ENCODE measurements at places on chromosomes 6 and 20.

DNA sequence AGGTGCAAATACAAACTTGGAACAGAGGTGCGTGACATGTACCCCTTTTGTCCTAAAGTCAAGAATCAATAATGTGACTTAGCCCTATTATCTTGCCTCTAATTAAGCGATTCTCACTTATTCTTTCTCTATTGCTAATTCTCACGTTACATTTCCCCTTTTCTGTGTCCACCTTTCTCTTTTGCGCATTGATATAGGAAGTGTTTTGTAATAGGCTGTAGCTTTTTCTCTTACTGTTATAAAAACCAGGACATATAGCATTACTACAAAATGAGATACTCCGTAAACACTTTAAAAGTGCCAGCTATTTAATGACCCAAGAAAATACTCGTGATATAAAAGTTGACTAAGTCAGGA lies 669 bp upstream of the TMEM30A start:
- no peak for DNase-seq

- DNase-seq = no peak
Measured at GRCh38 chr6:139650941-139651340, 276.5 kb upstream of the CITED2 start.

DNA sequence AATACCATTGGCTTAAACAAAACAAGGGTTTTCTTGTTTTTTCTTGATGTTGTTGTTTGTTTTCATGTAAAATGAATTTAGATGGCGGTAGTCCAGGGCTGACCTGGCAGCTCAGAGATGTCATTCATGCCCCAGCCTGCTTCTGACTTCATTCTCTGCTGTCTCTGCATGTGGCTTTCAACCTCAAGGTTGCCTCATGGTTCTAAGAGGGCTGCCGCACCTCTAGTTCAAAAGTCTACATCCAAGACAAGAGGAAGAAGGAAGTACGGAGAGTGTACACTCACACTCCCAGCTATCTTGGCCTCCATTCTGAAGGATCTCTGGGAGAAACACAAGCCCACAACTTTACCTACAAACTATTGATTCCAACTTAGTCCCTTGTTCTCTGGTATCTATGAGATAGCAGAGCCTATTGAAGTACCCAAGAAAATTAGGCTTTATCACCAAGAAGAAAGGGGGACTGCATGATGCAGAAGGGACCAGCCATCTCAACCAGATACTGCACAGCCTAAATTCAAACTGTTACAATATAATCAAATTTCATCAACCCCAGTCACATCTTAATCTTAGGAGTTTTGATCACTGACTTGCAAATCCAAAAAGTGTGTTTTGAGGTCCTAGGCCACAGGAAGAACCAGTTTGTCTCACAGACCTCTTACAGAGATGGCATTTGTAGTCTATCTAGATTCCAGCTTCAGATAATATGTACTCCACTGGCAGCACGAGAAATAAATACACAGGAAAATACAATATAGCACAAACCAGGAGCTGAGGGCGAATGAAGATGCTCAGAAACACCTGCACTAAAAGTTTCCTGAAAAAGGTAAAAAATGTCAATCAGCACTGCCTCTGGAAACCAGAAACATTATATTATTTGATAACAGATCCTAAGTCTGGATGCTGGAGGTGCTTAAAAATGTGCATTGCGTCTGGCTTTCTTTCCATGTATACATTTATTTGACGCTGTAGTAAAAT lies 866 bp upstream of the BTN3A3 start:
- DNase-seq = no peak

DNA sequence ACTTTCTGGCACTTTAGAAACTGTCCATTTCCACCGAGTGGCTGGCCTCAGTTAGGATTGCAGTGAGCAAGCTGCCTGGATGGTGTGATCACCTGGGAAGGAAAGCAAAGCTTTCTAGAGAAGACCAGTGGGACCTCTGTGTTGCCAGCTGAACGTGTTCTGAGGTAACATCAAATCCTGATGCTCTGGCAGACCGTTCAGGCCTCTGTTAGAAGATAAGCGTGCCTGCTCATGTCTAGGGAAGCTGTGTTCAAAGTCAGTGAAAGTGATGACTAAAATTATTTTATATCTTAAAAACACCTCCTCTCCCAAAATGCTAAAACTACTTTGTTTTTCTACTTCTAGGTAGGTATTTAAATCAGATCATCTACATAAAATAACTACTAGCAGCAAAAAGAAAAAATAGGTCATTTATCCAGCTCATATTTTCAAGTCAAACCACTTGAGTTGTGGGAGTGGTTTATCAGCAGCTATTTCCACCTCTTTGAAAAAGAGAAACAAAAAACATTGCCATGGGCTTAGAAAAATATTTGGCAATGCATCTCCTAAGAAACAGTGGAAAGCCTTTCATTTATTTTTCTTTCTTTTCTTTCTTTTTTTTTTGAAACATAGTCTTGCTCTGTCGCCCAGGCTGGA lies 54.8 kb downstream of the CEP43 start:
- no peak for DNase-seq

- peak; percentile 76 for DNase-seq
Measured at GRCh38 chr6:72622094-72622940, 453 bp downstream of the KCNQ5 start.

DNA sequence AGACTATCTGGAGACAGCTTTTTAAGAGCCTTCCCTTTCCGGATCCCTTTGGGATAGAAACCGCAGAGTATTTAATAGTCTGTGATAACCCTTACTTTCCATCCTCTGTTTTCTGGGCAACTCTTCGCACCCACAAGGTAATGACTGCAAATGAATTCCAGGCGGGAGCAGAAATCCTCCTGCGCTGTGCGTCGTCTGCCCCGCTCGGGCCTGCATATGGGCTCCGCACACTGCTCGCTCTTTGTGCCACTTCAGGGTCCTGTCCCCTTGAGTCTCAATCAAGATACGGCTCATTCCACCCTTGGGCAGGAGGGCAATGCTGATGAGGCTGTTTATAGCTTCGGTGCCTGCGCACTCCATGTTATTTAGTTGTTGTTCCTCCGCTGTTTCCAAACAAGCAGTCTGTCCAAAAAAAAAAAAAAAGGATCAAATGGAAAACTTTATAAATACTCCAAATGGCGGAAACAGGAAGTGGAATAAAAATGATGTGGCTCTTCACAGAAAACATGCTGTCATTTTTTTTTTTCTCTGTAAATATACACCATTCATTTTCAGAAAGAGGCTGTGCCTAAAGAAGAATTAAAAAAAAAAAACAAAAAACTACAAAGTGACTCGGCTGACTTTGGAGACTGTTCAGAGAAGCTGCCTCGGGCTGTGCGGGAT lies 169.6 kb upstream of the GMDS start:
- DNase-seq = no peak

GRCh38 chr6:155354167-155354566 lies 39.9 kb upstream of the TFB1M start:
- DNase-seq = no peak

GRCh38 chr6:135322427-135323201 lies 141.5 kb downstream of the MYB start:
- no peak for DNase-seq

- no peak for DNase-seq
Measured at GRCh38 chr6:136155191-136155590, 94.9 kb downstream of the MTFR2 start.

DNA sequence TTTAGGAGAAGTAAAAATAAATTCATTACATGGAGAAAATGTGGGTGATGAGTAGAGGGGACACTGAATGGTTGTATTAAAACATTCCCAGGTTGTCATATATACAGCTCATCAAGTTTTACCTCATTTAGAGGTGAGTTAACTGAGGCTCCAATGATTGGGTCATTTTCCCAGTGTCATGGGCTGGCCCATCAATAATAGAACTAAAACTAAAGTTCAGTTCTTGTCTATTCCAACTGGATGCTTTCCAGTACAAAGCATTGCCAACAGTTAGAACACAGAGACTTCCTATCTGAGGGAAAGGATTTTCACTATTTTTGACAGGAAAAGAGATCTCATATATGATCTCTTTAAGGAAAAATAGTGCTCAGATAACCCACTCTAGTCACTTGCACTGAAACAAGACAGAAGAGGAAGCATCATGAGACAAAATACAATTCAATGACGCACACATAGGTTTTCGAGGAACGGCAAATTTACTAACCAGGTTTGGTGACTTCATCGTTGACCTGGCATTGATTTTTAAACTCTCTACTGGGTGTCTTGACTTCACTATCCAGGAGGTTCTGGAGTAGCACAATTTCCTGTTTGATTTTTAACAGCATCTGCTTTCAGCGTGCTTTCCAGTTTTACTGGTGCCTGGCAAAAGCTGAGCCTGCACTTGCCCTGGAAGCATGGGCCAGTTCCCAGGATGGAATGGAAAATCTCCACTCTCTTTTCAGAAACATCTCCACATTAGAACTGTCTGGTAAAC lies 195.5 kb upstream of the FBXL4 start:
- DNase-seq = no peak

DNA sequence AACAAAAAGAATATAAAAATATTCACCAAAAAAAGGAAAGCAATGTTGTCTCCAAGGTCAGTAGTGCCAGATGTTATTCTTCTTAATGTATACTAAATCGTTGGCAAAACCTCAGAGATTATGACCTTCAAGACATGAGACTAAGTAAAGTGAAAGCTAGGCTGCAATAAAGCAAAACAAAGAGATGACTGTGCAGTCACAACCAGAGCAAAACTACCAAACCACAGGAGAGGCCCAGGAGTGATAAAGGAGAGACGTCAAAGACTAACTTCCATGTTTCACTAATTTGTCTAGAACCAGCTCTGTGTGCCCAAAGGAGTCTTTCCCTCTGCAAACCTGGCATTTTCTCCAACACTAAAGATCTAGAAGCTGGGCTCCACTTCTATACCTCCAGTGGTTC lies 155.9 kb upstream of the POU3F2 start:
- DNase-seq = no peak

DNA sequence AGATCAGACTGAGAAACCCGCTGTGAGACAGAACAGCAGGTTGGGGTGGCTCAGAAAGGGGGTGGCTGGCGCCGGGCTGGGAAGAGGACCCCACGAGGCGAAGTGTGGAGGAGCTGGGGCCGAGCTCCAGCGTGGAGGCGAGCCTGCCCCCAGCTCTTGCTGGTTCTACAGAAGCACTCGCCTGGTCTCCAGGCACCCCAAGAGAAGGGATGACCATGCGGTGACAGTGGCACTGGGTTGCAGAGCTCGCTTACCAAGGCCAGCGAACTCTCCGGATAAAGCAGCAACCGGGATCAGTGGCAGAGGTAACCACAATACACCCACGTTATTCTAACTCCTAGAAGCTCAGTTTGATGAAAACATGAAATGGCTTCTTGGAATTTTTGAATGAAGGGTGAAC lies 26.5 kb downstream of the THBS2 start:
- DNase-seq = no peak

- DNase-seq = no peak
Measured at GRCh38 chr6:167671977-167672687, 154.6 kb upstream of the AFDN start.

DNA sequence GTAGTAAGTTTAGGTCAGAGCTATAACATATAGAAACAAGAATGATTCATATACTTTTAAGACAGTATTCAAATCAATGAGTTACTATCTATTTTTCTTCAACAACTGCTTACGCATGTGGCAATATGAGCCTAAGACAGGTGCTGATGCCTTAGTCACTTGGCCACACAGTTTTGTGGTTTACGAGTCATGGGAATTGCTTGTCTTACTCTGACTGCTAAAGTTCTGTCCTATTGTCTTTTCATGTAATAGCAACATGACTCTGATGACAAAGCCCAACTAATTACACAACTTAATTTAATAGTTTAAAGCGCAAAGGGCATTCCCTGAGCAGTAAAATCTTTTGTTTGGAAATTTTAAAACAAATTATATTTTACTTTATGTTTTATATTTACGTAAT lies 159.3 kb upstream of the CENPW start:
- no peak for DNase-seq

- no peak for DNase-seq
Measured at GRCh38 chr20:25237610-25238318, 10.1 kb upstream of the PYGB start.

- DNase-seq = no peak
Measured at GRCh38 chr6:72950114-72950860, 275.0 kb downstream of the KHDC1L start.

GRCh38 chr20:46901638-46902037 lies 7.0 kb downstream of the EYA2 start:
- DNase-seq = no peak

Measured in neural progenitor cell (in vitro differentiated cells).